ENCODE measurements at places on chromosomes 7 and 10.

- H3K36me3 ChIP-seq = no peaks in the 10 kb centered on the region
- no peak overlapping the region for H3K27ac ChIP-seq
- DNase-seq = no peak
- no peaks in the 10 kb centered on the region for H3K27me3 ChIP-seq
- no peak overlapping the region for H3K4me3 ChIP-seq
Observed at GRCh38 chr10:88838766-88839350, 12.8 kb downstream of the ANKRD22 start.

GRCh38 chr7:38669965-38670520 lies 38.9 kb upstream of the AMPH start:
- no peaks in the 10 kb centered on the region for H3K36me3 ChIP-seq
- no peak overlapping the region for H3K4me3 ChIP-seq
- no peaks in the 10 kb centered on the region for H3K4me1 ChIP-seq
- no peak overlapping the region for H3K27ac ChIP-seq
- H3K27me3 ChIP-seq = no peaks in the 10 kb centered on the region
- no peak for DNase-seq

GRCh38 chr10:125911145-125911544 lies 14.8 kb downstream of the FANK1 start:
- no peaks in the 10 kb centered on the region for H3K36me3 ChIP-seq
- H3K27ac ChIP-seq = no peak overlapping the region
- no peaks in the 10 kb centered on the region for H3K4me1 ChIP-seq
- H3K27me3 ChIP-seq = no peaks in the 10 kb centered on the region
- DNase-seq = no peak

DNA sequence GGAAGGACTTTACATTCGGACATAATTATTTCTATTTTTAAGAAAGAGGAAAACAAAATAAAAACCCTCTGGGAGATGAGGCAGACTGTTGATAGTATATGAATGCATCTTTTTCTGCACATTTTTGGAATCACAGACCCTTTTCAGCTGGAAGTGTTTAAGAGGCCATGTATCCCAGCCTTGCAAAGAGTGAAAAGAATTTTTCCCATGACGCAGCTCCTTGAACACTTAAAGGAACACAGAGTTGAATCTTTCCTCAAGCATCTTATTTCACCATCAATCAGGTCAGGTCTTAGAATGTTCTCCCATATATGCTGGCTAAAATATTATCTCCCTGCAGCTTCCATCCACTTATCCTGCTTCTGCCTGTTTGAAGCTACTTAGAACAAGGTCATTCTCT lies 45.9 kb upstream of the PAPSS2 start:
- H3K36me3 ChIP-seq = no peaks in the 10 kb centered on the region
- DNase-seq = no peak
- H3K27me3 ChIP-seq = no peaks in the 10 kb centered on the region

- H3K36me3 ChIP-seq = no peaks in the 10 kb centered on the region
- no peaks in the 10 kb centered on the region for H3K27me3 ChIP-seq
- H3K4me1 ChIP-seq = no peaks in the 10 kb centered on the region
- DNase-seq = no peak
Observed at GRCh38 chr10:47137311-47137851, 162.6 kb upstream of the GDF10 start.

GRCh38 chr10:55098452-55098851 lies 297.4 kb upstream of the PCDH15 start:
- no peaks in the 10 kb centered on the region for H3K36me3 ChIP-seq
- H3K27ac ChIP-seq = no peak overlapping the region
- H3K4me1 ChIP-seq = no peaks in the 10 kb centered on the region
- no peak for DNase-seq

GRCh38 chr7:12648704-12649261 lies 38.6 kb upstream of the ARL4A start:
- H3K4me1 ChIP-seq = no peaks in the 10 kb centered on the region
- no peak for DNase-seq
- H3K27me3 ChIP-seq = no peaks in the 10 kb centered on the region
- no peak overlapping the region for H3K4me3 ChIP-seq

DNA sequence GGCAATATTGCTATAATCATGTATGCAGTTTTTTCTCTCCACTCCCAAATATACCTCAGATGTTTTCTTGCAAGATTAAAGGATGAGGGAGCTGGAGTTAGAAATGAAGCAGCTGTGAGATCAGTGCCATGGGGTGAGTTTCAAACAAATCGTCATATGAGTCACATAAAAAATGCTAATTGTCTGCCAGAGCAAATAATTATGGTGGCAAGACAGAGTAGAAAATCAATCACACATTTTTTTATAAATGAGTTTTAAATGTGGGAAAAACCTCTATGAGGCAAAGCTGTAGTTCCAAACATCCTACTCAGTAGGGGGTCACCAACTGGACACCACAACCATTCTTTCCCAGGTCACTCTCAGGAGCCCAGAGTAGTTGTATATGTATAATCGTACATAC lies 55.3 kb downstream of the CH25H start:
- no peak for DNase-seq
- H3K36me3 ChIP-seq = no peaks in the 10 kb centered on the region
- no peak overlapping the region for H3K27ac ChIP-seq
- H3K27me3 ChIP-seq = no peaks in the 10 kb centered on the region
- H3K4me1 ChIP-seq = no peaks in the 10 kb centered on the region
- H3K4me3 ChIP-seq = no peak overlapping the region

DNA sequence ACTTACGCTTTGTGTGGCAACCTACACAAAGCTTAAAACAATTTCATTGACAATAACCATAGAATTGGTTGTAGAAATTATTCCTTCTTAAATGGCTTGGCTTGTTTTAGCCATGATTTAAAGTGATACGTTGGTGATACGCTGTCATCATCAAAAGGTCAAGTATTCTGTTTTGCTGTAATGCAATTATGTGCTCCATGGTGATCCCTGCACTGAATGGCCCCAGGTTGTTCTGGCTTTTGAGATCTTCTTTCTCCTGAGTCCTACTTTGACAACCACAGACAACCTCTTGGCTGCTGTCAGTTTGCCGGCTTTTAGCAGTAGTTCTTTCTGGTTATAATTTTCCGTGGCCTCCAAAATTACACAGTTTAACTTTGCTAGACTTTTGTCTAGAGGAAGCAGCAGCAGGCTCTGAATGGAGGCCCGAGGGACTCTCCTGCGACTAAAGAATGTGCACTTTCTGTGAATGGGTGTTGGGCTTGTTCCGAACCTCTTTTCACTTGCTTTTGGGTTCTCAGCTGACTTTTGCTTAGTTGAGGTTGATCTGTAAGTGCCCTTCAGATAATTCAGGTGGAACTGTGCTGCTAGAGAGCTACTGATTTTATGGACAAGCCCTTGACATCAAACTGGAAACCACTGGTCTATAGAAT lies 104.7 kb downstream of the TMEM178B start:
- H3K4me1 ChIP-seq = no peaks in the 10 kb centered on the region
- H3K27me3 ChIP-seq = no peaks in the 10 kb centered on the region
- no peaks in the 10 kb centered on the region for H3K36me3 ChIP-seq

GRCh38 chr10:50613150-50613549 lies 10.6 kb downstream of the SGMS1 start:
- H3K4me3 ChIP-seq = no peak overlapping the region
- no peak for DNase-seq
- H3K4me1 ChIP-seq = peaks cover 2% of the 10 kb centered on the region
- no peaks in the 10 kb centered on the region for H3K36me3 ChIP-seq
- H3K27ac ChIP-seq = peak overlapping the region; percentile 56

DNA sequence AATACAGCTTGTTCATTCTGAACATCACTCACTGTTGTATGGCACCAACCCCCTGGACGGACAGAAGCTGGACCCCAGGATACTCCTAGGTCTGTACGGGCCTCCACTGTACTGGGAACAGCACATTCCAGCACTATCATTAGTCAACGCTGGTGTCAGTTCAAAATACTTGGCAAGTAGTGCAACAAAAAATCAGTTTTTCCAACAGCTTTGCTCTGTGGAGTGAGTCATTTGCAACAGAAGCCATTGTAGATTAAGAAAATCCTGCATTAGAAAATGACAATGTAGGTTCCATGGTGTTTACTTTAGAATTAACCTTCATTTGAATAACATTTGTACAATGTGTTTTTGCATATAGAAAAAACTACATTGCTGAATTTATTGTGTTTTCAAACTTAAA lies 266.6 kb downstream of the HDAC9 start:
- H3K27me3 ChIP-seq = no peaks in the 10 kb centered on the region
- H3K4me3 ChIP-seq = no peak overlapping the region
- no peaks in the 10 kb centered on the region for H3K4me1 ChIP-seq
- no peaks in the 10 kb centered on the region for H3K36me3 ChIP-seq

GRCh38 chr10:110487411-110488331 lies 10.0 kb upstream of the DUSP5 start:
- DNase-seq = no peak
- H3K27ac ChIP-seq = no peak overlapping the region
- H3K27me3 ChIP-seq = no peaks in the 10 kb centered on the region
- no peaks in the 10 kb centered on the region for H3K4me1 ChIP-seq
- H3K4me3 ChIP-seq = no peak overlapping the region
- no peaks in the 10 kb centered on the region for H3K36me3 ChIP-seq

DNA sequence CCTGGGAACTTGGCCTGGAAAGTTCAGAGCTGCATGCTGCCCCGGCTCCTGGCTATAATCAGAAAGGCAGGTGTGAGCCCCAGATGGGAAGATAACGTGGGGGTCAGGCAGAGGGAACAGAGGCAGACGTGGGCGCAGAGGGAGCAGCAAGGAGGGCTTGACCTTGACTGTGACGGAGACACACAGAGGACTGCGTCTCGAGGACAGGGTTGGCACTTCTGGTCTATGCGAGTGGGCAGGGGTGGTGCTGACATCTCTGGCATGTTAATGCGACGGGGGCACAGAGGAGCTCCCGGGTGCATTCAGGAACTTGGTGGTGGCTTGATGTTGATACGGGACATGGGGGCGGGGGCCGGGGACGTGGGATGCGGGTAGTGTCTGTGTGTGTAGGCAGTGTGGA lies 232.1 kb upstream of the GRB10 start:
- DNase-seq = no peak
- H3K4me1 ChIP-seq = peaks cover 7% of the 10 kb centered on the region
- H3K4me3 ChIP-seq = no peak overlapping the region
- no peaks in the 10 kb centered on the region for H3K27me3 ChIP-seq

- DNase-seq = no peak
- H3K4me3 ChIP-seq = no peak overlapping the region
- no peaks in the 10 kb centered on the region for H3K36me3 ChIP-seq
- H3K27me3 ChIP-seq = no peaks in the 10 kb centered on the region
- H3K27ac ChIP-seq = no peak overlapping the region
Observed at GRCh38 chr7:146096994-146097393, 19.6 kb upstream of the CNTNAP2 start.

- no peaks in the 10 kb centered on the region for H3K27me3 ChIP-seq
- H3K27ac ChIP-seq = no peak overlapping the region
- H3K4me3 ChIP-seq = no peak overlapping the region
- H3K36me3 ChIP-seq = no peaks in the 10 kb centered on the region
Observed at GRCh38 chr10:116511365-116511764, 34.4 kb upstream of the PNLIP start.

DNA sequence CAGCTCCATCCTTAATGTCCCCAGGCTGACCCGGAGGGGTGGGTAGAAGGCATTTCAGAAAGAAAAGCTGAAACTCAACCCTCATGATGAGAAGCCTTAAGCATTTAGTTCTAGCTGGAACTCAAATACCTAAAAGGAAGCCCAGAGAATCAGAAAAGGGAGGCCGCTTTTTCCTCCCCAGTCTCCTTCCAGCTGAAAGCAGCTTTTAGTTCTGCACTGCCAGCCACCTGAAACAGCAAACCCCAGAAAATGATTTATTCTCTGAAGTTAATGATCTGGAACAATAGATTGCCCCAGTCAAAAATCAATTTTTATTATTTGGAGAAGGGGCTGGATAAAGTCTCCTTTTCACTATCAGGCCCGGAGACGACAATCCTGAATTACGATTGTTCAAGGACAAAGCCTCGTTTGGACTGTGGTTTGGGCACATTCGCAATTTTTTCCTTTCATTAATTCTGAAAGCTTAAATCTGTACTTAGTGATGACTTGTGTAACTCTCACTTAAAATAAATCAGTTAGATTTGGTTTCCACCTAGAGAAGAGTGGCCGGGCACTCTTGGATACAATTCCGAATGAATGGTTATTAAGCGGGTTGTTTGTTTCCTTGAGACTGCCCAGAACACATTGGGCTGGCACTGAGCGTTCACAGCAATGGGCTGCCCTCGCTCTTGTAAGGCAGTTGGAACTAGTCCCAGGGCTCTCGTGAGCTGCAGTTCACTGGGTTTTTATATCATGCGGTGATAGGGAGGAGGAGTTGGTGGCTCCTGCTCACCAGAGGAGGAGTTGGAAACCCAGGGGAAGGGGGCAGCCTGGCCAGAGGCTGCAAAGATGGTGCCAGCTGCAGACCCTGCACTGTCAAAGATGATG lies 262.2 kb downstream of the CCSER2 start:
- no peak for DNase-seq
- H3K27me3 ChIP-seq = no peaks in the 10 kb centered on the region
- H3K4me3 ChIP-seq = no peak overlapping the region
- no peaks in the 10 kb centered on the region for H3K36me3 ChIP-seq
- no peaks in the 10 kb centered on the region for H3K4me1 ChIP-seq

DNA sequence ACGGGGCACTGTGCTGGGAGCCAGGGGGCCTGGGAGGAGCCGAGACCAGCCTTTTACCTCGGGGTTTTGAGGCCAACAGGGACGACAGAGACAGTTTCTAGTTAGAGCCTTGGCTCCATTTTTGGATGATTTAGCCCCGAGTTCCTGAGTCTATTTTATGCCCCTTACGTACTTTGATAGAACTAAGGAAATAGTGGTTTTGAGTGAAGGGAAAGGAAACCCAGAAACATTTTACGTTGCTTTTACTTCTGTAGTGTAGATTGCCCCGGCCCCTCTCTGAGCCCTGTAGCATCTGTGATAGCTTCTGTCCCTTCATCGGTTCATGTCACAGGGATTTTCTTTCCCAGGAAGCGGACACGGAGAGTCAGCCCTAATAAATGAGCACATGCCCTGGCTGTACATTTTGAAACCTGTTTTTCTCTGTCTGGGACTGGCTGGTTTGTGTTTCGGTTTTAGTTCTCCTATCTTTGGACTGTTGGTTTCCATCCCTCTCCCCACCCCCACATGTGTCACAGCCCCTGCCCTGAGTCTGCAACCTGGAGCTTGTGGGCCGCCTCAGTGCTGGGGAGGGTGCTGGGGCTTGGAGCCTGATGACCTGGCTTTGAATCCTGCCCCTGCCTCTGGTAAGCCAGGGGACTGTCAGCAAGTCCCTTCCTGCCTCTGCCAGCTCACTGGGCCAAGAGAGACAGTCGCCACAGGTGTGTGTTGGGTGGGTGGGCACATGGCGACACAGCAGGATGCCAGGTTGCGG lies 6.9 kb upstream of the ORAI2 start:
- no peaks in the 10 kb centered on the region for H3K4me1 ChIP-seq
- no peak overlapping the region for H3K4me3 ChIP-seq
- H3K27ac ChIP-seq = peak overlapping the region; percentile 48
- no peaks in the 10 kb centered on the region for H3K36me3 ChIP-seq
- no peak for DNase-seq

- H3K4me1 ChIP-seq = no peaks in the 10 kb centered on the region
- no peaks in the 10 kb centered on the region for H3K27me3 ChIP-seq
- no peak for DNase-seq
- peak overlapping the region; percentile 36 for H3K27ac ChIP-seq
- peak overlapping the region; percentile 3 for H3K4me3 ChIP-seq
- peaks cover 5% of the 10 kb centered on the region for H3K36me3 ChIP-seq
Observed at GRCh38 chr10:71694567-71694968, 25.0 kb downstream of the C10orf105 start.

- no peak overlapping the region for H3K4me3 ChIP-seq
- no peak overlapping the region for H3K27ac ChIP-seq
- no peaks in the 10 kb centered on the region for H3K4me1 ChIP-seq
- H3K27me3 ChIP-seq = no peaks in the 10 kb centered on the region
Observed at GRCh38 chr10:43316516-43316915, 49.7 kb upstream of the RASGEF1A start.

Data from tibial nerve (tissue), 4 donors.